ENCODE measurements at places on chromosomes 4 and X.

DNA sequence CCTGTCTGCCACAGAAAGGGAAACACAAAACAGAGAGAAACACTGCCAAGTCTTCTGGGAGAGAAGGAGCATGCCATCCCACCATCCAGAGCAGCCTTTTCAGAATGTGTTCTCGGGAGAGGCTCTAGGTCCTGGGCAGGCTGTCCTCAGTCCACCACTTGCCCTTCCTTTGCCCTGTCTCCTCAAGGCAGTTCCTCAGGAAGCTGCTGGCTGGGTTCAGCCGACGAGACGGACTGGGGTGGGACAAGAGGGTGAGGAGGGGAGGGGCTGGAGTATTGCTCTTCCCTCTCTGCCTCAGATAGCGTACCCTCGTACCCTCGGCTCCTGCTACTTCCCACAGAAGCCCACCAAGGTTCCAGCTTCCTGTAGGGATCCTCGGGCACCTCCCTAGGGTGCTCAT is 26.6 kb upstream of the LGI2 start:
- no peak for DNase-seq

DNA sequence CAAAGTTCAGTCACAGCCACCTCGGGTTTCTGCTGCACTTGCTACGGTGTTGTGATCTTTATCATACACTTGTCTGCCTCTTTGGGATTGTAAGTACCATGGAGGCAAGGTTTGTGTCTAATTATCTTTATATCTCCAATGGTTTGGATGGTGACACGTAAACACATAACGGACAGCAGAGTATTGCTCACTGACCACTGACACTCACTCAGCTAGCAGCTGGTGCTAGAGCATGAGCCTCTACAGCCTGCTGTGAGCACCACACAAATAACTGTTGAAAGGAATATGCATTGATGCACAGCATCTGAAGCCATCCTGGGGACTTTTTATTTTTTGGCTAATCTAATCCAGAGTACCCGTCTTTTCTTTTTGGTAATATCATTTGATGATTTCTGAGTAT is 156.0 kb downstream of the DCLK2 start:
- no peak for DNase-seq

GRCh38 chr4:71406459-71406963 is 67.7 kb downstream of the SLC4A4 start:
- DNase-seq: no peak

- DNase-seq: no peak
These were observed 100.9 kb upstream of the ATP6AP2 start for GRCh38 chrX:40479777-40480318.

- DNase-seq: peak; percentile 30
These were observed 597.2 kb downstream of the INPP4B start for GRCh38 chr4:142248946-142249345.

DNA sequence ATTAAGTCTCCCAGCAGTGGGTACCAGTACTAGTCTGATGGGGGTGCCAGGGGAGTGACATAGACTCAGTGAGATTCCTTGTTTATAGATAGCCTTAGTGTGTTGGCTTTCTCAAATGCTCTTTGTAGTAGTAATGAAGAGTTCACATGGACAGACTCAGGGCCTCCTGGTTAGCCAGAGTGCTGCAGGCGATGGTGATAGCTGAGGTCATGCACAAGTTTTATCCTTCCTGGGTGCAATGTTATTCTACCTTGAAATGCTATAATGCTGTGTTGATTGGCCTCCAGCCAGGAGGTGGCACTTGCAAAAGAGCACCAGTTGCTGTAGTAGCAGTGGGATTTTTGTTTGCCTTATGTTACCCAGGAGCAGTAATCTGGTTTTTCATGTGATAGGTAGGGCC is 35.5 kb upstream of the ADH4 start:
- DNase-seq: no peak

GRCh38 chrX:24395775-24396174 is 35.3 kb downstream of the SUPT20HL1 start:
- DNase-seq: peak; percentile 66

DNA sequence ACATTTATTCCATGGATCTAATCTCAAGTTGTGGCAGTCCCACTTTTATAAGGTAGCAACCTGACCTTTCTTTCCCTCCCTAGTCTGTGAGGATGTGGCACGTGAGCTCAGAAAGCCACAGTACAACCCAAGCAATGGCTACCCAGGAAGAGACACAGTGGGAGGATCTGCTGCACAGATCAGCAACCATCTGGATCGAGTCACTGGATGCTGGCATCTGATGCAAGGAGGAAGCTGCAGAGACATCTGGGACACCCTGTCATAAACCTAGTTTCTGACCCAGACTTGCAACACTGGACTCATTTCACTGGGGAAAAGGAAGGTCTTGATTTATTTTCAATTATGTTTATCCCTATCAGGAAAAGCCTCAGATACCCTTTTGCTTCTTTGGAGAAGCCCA is 327.1 kb downstream of the PAPSS1 start:
- DNase-seq: peak; percentile 23

DNA sequence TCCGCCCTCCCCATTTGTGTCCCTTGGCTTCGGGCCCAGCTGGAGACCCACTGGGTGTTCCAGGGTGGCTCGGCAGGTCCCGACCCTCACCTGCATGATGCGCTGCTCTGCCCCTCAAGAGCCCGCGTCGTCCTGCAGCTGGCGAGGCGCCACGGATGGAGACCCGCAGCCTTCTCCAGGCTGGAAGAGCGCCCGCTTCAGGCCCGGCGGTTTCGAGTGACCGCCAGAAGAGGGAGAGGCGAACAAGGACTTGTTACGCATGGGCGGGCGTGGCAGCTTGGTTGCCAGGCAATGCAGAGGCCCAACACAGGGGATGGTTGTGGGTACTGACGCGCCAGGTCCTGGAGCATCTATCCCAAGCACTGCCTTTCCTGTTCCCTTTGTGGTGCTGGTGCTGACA is at the start of gene PDCL2:
Gene PDCL2 (minus strand): TSS at position 232 of the 400 bp plus-strand sequence. CDS start 136 bp downstream, at position 96.
- no peak for DNase-seq

- DNase-seq: no peak
These were observed 24.2 kb upstream of the XPNPEP2 start for GRCh38 chrX:129714581-129714980.

GRCh38 chr4:113884655-113885054 is 94.8 kb downstream of the ARSJ start:
- DNase-seq: no peak

- DNase-seq: peak; percentile 9
These were observed 70.7 kb downstream of the RASL11B start for GRCh38 chr4:52932591-52933470.

DNA sequence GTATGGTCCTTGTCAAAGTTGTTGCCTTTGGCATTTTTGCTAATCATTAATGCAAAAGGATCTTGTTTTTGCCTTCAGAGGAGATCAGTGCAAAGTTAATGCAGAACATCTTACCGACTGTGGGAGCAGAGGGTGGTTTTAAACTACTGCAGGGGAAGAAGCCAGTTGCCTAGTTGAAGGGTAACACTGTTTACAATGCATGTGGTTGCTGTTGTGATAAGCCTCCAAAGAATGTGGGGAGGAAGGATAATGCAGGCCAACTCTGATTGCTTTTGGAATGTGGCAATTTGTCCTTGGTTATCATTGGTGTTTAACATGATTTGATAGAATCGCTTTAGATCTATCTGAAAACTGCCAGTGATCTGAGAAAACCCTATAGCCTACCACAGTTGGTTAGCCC is 204.3 kb upstream of the TLL1 start:
- no peak for DNase-seq

- DNase-seq: no peak
These were observed 104.6 kb upstream of the PRKG2 start for GRCh38 chr4:81319657-81320056.

DNA sequence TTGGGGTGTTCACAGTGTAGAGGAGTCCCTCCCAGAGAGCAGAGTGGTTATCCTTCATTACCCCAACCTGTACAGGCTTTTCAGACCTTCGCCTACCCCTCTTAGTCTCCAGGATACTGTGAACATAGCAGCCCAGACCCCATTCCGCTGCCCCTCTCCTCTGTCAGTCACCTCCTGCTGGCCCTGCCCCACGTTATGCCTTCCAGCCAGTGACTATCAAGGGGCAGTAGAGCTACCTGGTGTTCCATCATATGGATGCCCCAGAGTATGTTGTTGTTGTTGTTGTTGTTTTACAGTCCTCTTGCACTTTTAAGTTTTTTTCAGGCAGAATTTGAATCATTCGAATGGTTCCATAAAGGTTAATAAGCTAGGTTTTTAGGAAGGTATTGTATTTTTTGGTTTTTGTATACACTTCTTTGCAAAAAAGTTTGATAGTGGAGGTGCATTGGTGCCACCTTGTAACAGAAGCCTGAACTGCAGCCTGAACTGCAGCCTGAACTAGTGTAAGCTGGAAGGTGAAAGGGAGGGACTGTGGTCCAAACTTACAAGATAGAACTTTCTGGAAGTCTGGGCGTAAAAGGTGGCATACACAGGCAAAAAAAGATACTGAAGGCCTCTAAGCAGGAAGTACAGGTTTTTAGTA is 101.4 kb upstream of the RAB40AL start:
- no peak for DNase-seq

DNA sequence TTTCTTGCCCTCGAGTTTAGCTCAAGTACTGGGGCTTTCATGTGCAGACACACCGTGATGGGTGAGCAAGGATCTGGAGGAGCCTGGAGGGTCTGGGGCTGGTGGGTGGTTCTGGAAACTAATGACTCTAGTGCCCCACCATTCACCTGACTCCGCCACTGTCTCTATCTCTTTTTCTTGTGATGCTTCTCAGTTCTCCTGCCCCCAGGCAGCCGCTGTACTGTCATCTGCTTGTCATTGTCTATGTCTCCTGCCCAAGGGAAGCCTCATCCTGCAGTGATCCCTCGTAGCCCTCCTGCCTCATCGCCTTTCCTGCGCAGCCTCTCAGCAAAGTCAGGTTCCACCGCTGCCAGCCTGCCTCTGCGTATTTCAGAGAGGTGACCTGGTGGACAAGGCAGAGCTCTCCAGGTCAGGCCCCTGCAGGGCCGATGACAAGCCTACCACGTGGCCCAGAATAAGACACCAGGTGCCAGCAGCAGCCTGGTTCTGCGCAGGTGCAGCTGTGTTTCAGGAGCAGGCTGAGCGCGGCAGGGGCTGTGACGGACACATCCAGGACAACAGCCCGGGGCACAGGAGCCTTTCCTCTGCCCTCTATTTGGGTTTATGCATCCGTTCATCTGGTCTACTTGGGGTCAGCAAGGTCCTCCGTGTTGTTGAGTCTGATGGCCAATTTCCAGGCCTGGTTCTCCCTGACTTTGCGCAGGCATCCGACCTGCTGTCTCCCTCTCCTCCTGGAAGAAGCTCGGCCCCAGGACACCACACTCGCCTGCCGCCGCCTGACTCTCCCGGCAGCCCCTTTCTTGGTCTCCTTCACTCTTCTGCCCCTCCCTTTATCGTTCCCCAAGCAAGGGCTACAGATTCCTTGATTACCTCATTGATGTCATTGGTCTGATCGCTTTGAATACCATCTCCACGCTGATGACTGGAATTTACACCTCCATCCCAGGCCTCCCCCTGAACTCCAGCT is 30.9 kb upstream of the CDKN2AIP start:
- DNase-seq: no peak

- no peak for DNase-seq
These were observed at the start of gene CPZ for GRCh38 chr4:8592366-8593263. Gene CPZ, plus strand, starts transcription at chr4:8592765. Its CDS starts 69 bp downstream, at chr4:8592834.

- no peak for DNase-seq
These were observed 108.3 kb downstream of the AFAP1 start for GRCh38 chr4:7831330-7831729.

DNA sequence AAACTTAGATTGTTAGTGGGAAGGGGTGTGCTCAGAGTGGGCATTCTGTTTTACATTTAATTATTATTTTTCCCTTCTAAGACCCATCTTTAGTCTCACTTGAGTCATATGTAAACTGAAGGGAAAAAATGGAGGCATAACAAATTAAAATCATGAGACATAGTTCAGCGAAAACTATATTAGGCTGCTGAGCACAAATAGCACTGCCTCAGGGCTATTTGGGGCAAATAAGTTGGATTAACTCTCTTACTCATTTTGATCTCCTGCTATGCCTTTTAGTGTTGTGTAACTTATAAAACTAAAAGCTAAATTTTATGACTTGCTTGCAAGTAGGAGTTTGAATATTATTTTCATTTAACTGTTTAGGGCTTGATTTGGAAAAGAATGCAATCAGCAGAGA is 1329.2 kb upstream of the PCDH7 start:
- no peak for DNase-seq
